Stimulated activated CD4-positive, alpha-beta T cell treated with anti-CD3 and anti-CD28 coated beads, Interleukin-2, amount 100 ng/mL, for 24 hours (primary cell): ENCODE measurements at places on chromosomes 16 and 17.

- DNase-seq: no peak
Observed at GRCh38 chr17:7179317-7180254, at the start of gene ASGR1. Gene ASGR1, minus strand, starts transcription at chr17:7179370. Its CDS starts 807 bp downstream, at chr17:7178563.

GRCh38 chr17:46020023-46020761 is 21.1 kb downstream of the STH start:
- peak; percentile 53 for DNase-seq

GRCh38 chr17:32341141-32341856 is 674 bp downstream of the C17orf75 start:
- peak; percentile 48 for DNase-seq

- no peak for DNase-seq
Observed at GRCh38 chr17:54418467-54418866, 482.2 kb upstream of the TOM1L1 start.

GRCh38 chr17:63665527-63666214 is 34.3 kb downstream of the LIMD2 start:
- no peak for DNase-seq
